ENCODE measurements at places on chromosomes 5 and 9.

- DNase-seq, result no peak
Observed at GRCh38 chr5:9428272-9428671, 117.6 kb downstream of the SEMA5A start.

- DNase-seq, result no peak
Observed at GRCh38 chr9:130182381-130182909, 10.2 kb downstream of the NCS1 start.

GRCh38 chr5:61827445-61827975, 478.5 kb upstream of the KIF2A start:
- DNase-seq, result no peak

GRCh38 chr9:114012126-114012525, 66.0 kb downstream of the AMBP start:
- no peak for DNase-seq

DNA sequence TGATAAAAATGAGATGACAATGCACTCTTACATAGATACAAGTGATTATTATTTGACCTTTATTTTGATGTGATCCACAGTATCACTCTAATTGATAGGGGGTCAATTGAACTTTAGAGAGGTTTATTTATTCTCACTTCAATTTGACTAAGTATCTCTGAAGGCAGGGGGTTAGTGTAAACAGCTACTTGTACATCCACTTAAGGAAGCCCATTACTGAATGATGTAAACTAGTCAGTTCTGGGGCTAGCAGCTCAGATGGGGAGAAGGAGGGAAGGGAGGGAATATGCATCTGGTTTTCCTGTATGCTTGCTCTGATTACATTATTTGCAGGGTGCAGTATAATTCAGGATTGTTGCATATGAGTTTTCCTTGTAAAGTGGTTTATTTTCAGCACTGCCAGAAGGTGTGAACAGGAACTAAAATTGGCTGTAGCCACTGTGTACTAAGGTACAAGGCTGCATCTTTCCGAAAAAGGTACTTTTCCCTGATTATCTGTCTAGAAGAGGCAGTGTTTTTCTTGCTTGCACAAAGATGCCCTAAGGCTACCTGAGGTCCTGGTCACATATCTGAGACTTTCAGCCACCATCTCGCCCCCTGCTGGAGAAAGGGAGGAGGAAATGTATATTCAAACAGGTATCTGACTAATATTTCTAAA, 51.2 kb downstream of the MRPS27 start:
- DNase-seq, result peak; percentile 43

- DNase-seq, result no peak
Observed at GRCh38 chr9:110750272-110750671, 81.7 kb downstream of the MUSK start.

- no peak for DNase-seq
Observed at GRCh38 chr9:23677446-23677845, 148.6 kb downstream of the ELAVL2 start.

- DNase-seq, result no peak
Observed at GRCh38 chr9:16623989-16624743, 246.3 kb downstream of the BNC2 start.

GRCh38 chr9:108698231-108698630, 157.6 kb downstream of the ACTL7B start:
- DNase-seq, result no peak

GRCh38 chr5:57302643-57303042, 128.8 kb downstream of the GPBP1 start:
- DNase-seq, result peak; percentile 13

- peak; percentile 31 for DNase-seq
Observed at GRCh38 chr9:91500509-91501014, 76.9 kb upstream of the NFIL3 start.

GRCh38 chr9:98913044-98913443, 30.7 kb upstream of the COL15A1 start:
- DNase-seq, result no peak

- no peak for DNase-seq
Observed at GRCh38 chr5:483434-484140, 40.6 kb downstream of the EXOC3 start.

DNA sequence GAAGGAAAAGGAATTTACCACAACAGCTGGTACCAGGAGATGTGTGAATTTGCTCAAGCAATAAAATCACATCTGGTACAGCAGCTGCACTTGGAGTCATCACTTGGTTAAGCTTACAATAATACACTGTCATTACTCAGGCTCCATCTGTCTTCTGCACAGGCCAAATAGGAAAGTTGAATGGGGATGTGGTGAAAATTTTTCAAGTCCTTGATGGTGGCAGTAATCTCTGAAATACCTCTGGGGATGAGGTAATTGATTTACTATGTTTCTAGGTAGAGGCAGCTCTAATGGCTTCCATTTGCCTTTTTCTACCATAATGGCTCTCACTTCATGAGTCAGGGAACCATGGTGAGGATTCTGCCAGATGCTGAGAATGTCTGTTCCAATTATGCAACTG, 206.8 kb upstream of the ATP10B start:
- no peak for DNase-seq

DNA sequence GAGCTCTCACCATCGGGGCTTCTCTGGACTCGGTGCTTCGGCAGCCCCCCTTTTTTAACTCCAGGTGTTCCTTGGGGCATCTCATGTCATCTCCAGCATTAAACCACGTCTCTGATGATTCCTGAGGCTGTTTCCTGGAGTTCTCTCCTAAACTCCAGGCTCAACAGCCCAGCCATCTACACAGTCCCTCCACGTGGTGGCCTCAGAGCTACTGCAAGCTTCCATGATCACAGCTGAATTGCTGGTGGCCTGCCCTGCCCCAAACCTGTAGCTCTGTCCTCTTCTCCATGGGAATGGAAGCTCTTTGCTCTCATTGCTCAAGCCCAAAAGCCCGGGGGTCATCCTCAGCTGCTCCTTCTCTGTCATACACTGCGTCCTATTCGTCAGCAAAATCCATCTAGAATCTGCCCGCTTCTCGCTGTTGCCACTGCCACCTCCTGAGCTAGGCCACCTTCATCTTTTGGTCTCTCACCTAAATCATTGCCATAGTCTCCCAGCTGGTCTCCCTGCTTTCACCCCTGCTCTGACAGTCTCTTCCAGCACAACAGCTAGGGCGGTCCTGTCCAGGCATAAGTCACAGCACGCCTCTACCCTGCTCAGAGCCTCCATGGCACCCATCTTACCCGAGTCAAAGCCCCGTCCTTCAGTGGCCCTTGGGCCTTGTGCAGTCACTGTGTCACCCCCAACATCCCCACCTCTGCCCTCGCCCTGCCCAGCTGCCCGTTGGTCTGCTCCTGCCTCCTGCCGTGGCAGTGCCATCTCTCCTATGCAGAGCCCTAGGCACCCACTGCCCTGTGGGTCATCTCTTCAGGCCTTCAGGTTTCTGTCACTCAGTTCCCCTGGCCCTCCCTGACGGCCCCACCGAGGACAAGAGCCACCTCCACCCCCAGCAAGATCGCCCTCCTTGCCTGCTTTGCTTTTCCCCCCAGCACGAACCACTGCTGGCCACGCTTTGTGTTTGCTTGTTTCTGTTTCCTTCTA, 6.4 kb downstream of the B4GALT7 start:
- DNase-seq, result no peak

- no peak for DNase-seq
Observed at GRCh38 chr5:150627731-150628545, 12.5 kb upstream of the SYNPO start.

- no peak for DNase-seq
Observed at GRCh38 chr9:126692759-126693427, 79.2 kb downstream of the LMX1B start.

GRCh38 chr5:163730206-163730756, 224.9 kb downstream of the MAT2B start:
- no peak for DNase-seq

GRCh38 chr5:146706321-146706972, 172.1 kb downstream of the PPP2R2B start:
- no peak for DNase-seq

DNA sequence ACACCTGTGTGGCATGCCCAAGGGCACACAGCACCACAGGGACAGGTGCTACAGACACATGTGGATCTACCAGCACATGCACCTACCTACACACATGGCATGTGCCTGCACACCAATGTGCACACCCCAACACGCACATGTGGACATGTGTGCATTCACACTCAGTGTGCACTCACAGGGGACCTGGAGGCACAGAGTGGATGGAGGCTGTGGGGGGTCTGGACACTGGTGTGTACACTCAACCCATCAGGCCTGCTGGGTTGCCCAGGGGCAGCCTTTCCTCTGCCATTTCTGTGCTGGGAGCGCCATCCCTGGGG, 1.7 kb downstream of the CRB2 start:
- no peak for DNase-seq

- no peak for DNase-seq
Observed at GRCh38 chr5:14855366-14855765, 16.2 kb downstream of the ANKH start.

- no peak for DNase-seq
Observed at GRCh38 chr5:136901-137300, 44.9 kb downstream of the PLEKHG4B start.

DNA sequence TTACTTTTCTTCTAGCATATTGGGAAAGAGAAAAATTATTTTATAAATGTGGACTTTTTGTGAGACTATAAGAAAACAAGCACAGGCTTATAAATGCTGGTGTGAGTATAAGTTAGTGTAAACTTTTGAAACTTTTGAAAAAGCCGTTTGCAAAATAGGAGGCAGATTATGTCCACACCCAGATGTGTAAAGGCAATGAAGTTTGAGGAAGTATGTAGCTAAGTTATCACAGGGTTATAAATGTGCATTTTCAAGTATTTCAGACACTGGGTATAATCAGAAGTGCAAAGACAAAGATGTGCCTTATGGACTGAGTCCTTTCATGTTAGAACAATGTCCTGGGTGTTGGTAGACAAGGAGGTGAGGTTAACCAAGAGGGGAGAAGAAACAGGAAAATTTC, 85.5 kb downstream of the ANXA1 start:
- no peak for DNase-seq

GRCh38 chr5:32156635-32157034, 17.5 kb downstream of the GOLPH3 start:
- no peak for DNase-seq

- no peak for DNase-seq
Observed at GRCh38 chr9:134870301-134870694, 10.3 kb upstream of the FCN2 start.

DNA sequence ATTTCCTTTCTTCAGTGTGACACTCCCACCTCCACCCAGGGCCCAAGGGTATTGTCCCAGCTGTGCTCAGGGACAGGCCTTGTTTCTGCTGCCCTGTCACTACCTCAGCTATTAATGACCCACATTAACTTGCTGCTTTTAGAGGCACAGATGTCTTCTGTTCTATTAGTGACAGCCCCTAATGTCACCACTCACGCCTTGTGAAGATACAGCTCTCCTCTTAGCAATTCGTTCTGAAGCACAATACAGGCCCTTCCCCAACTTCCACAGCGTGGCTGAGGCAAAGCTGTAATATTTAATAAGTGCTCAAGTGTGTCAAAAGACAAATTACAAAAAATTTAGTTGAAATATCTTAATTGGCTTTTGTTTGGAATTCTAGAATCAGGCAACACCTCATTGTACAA, 44.7 kb upstream of the HMGCS1 start:
- no peak for DNase-seq

DNA sequence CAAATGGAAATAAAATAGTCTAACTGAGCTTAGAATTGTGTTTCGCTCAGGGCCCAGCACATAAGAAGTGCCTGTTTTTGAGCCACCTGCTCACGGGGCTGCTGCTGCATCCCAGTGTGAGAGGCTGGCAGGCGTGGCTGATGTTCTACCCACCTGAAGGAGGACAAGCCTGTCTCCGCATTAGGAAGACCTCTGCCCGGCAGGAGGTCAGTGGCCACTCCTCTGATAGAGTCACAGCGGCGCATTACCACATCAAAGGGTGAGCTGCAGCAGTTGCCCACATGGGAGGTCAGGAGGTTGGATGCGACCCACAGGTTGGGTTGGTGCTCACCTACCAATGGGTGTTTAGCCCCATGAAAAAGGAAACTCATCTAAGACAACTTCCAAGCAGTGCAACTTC, 3.7 kb upstream of the SLC6A7 start:
- DNase-seq, result no peak

- peak; percentile 74 for DNase-seq
Observed at GRCh38 chr9:78031893-78032729, 500 bp upstream of the GNAQ start.

DNA sequence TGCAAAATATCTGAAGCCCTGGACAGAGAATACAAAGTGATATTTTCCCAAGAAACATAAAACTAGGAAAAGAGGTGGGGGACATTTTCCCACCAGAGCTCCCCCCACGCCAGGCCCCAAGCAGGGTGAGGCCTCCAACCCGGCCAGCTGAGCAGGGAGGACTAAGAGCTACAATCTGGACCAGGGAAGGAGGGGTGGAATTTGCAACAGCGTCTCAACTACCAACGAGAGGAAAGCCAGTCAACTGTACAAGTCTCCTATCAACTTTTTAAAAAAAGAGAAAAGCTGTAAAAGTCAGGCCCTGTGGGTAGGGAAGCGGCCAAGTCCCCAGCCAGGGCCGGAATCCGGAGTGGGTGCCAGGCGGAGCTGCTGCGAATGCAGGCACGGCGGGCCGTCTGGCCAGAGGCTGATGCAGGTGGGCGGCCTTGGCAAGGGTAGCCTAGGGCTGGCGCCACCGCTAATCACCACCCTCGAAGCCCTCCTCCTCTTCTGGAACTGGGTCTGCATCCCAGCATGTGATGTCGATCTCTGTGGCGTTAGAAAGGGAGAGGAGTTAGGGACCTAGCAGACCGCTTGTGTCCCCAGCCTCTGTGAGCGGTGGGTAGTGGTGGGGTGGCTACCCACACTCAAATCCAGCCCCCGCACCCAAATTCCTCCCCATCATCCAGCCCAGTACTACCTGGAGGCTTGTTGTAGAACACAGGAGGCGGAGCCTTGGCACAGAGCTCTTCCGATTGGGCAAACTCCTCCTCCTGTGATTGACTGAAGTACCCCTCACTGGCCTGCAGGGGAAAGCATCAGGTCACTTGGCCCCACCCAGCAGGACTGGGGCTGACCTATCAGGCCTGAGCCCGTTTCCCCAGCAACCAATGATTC, 10.6 kb downstream of the PRR7 start:
- peak; percentile 68 for DNase-seq

DNA sequence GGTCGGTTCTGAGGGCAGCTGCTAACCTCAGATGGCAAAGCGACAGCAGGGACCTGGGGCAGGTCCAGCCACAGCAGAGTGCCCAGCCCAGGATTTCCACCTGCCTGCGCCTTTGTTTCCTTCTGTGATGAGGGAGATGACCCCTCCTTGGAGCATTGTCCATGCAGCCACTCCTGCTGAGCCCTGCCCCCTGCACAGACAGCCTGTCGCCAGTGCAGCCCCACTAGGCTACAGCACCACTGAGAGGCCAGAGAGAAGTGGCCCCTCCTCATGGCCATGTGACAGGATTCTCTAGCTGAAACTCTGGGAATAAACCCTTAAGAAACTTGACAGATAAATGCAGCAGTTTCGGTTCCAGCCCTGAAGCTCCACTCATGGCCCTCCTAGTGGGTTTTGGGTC, 10.5 kb upstream of the MRNIP start:
- no peak for DNase-seq

- no peak for DNase-seq
Observed at GRCh38 chr9:27572566-27572917, 739 bp downstream of the C9orf72 start.

GRCh38 chr5:148970876-148971275, 92.0 kb downstream of the SH3TC2 start:
- DNase-seq, result no peak

GRCh38 chr5:143696921-143697320, 115.0 kb upstream of the HMHB1 start:
- no peak for DNase-seq

GRCh38 chr5:139877129-139877597, 81.6 kb downstream of the PSD2 start:
- DNase-seq, result peak; percentile 19

All from activated CD4-positive, alpha-beta T cell treated with anti-CD3 and anti-CD28 coated beads, Interleukin-2, amount 50 U/mL, for 48 hours (primary cell).